NCI-H2171 (cell line): ENCODE measurements at places on chromosomes 5 and 9.

GRCh38 chr5:162721125-162721524 lies 653.6 kb downstream of the GABRG2 start:
- DNase-seq, result no peak

DNA sequence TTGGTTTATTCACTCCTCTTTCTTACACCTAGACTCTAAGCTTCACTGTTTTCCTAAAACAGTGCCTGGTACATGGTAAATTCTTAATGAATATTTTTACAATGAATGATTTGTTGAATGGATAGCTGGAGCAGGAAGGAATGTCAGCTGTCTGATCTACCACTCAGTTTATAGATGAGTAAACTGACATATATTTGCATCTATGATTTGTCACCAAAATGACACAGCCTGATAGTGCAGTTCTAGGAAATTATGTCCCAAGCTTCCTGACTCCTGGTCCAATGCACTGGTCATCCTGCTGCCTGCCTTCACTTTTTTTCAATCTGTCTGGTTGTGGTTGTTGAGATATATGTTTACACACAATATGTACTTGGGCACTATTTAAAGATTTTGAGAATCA lies 651.7 kb upstream of the WWC1 start:
- no peak for DNase-seq

- DNase-seq, result no peak
Observed at GRCh38 chr5:163565931-163566608, 60.7 kb downstream of the MAT2B start.

DNA sequence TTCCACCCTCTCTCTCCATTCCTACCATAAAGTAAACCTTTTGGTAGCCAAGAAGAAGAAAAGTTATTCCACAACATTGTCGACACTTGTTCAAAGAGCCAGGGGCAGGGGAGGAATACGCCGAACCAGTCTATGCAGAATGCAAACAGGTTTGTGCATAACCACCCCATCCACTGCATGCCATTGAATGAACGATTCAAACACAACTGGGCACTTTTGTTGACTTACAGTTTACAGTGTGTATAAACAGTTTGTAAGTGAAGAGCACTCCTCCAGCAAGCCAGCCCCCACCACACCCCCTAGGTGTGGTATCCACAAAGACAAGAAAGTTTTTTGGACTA lies 6.8 kb upstream of the S1PR3 start:
- no peak for DNase-seq

DNA sequence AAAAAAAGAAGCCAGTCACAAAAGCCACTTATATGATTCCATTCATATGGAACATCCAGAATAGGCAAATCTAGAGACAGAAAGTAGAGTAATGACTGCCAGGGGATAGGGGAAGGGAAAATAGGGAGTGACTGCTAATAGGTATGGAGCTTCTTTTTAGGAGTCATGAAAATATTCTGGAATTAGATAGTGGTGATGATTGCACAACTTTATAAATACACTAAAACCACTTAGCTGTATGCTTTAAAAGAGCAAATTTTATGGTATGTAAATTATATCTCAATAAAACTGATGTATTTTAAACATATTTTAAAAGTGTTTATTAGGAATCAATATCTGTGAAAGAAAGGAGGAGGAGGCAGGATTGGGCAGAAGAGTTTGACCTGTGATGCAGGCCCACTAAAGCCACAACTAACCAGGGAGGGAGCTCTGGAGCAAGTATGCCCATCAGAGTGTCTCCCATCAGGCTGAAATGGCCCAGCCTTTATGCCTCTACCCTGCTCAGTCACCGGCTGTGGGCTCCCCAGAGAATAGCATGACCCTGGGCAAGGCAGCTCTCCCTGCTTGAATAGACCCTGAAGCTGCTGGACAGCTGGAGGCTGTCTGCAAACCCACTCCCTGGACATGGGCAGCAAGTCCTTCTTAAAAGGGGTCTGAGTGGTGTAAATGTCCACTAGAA lies 96.0 kb upstream of the SLC44A1 start:
- no peak for DNase-seq

- DNase-seq, result no peak
Observed at GRCh38 chr5:135434591-135435466, 12.3 kb downstream of the DCANP1 start.

GRCh38 chr5:37717613-37718431 lies 122.0 kb downstream of the GDNF start:
- peak; percentile 92 for DNase-seq

DNA sequence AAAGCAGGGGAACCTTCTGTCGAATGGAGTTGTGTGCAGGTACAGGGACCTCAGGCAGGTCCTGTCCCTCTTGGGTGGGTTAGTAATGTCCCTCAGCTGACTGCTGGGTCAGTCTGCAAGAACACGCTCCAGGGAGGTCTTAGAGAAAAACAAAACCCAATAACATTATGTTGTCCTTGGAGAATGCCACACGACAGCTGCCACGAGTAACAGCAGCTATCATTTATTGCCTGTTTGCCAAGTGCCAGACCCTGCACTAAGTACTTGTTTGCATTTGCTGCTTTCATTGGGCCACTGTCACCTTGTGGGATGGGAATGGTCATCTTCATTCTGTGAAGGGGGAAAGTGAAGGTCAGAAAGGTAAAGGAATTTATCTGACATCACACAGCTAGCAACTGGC lies 310.3 kb downstream of the SLIT3 start:
- DNase-seq, result no peak

DNA sequence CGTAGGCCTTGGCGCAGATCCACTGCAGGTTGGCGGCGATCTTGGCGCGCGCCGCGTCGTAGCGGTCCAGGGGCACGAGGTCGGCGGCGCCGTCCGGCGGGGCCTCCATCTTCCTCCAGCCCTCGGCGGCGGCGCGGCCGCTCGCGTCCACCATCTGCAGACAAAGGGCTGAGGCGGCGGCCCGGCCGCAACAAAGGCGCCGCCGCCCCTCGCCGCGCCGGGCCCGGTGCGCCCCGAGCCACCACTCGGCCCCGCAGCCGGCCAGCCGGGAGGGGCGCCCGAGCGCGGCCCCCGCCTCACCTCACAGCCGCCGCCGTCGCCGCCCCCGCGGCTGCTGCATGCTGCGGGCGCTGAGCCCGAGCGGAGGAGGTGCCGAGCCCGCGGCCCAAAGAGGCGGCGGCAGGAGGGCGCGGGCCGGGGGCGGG lies 328 bp downstream of the CAMSAP1 start:
- peak; percentile 50 for DNase-seq

DNA sequence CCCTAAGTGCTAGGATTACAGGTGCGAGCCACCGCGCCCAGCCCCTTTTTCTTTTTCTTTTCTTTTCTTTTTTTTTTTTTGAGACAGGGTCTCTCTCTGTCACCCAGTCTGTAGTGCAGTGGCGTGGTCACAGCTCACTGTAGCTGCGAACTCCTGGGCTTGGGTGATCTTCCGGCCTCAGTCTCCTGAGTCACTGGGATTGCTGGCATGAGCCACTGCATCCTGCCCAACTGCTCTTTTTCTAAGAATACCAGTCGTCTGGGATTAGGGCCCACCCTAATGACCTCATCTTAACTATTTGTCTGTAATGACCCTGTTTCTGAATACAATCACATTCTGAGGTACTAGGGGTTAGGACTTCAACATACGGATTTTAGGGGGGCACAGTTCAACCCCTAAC lies 34.1 kb upstream of the NANS start:
- no peak for DNase-seq

GRCh38 chr5:9622971-9623421 lies 7.2 kb downstream of the TAS2R1 start:
- DNase-seq, result no peak

GRCh38 chr5:150254774-150255173 lies 34.8 kb downstream of the CAMK2A start:
- no peak for DNase-seq

DNA sequence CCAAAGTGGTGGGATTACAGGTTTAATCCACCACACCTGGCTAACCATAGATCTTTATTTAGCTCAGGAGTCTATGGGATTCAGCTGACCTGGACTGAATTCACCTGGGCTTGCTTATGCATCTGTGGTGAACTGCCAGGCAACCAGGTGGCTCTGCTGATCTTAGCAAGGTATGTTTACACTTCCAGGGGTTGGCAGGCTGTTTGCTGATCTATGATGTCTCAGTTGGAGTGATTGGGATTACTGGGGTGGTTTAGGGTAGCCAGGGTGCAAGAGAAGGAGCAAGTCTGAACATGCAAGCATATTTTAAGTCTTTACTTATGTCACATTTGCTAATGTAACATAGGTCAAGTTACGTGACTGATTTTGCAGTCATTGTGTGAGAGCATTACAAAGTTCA lies 63.6 kb upstream of the JAK2 start:
- DNase-seq, result no peak

- no peak for DNase-seq
Observed at GRCh38 chr5:61788548-61788947, 456.5 kb downstream of the ZSWIM6 start.

DNA sequence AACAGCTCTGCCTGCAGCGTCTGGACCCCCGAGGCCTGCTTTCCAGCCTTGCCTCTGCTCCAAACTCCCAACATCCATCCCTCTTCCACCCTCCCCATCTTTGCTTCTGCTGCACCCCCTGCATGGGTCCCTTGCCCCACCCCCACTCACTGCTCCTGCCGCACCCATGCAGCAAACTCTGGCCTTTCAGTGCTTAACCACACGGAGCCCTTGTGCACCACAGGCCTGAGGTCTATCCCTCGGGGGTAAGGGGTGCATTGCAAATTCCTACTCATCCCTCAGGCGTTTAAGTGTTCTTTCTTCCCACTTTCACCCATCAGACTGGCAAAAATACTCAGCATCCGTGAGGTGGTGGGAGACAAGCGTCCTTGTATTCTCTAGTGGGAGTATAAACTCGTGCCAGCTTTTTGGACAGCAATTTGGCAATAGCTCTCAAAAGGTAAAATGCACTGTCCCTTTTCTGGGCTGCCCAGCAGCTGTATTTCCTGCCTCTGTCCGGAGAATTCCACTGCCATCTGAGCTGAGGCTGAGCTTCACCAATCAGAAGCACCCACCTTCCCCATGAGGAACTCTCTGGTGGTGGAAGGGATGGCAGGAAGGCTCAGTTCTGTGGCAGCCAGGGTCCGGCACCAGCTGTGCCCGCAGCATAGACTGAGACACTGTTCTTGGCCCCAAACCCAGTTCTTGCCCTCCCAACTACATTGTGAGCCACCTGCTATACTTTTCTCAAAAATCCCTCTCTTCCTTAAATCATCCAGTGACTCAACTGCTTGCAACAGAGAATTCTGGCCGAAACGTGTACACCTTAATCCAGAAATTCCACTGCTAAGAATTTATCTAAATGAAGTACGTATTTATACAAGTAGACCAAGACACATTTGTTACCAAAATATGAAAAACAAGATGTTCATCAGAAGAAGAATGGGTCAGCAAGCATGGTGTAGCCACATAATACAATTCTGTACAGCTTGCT lies 15.0 kb downstream of the PSMB7 start:
- no peak for DNase-seq

GRCh38 chr9:119195521-119195920 lies 173.7 kb downstream of the BRINP1 start:
- DNase-seq, result peak; percentile 29

DNA sequence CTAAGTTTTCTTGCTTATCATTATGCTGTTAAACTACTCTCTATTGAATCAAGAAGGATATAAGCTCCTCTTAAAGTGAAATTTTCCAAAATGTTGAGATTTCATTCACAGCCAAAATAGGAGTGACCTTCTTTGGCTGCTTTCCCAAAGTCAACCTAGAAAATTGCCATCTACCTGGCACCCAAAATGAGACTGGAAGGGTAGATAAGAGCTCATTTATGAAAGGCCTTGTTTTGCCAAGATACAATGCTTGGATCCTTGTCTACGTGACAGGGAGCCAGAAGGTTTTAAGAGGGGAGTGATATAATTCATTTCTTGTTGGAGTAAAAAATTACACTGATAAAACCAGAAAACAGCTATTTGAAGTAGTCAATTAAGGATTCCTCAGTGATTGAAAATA lies 287.1 kb downstream of the IZUMO3 start:
- DNase-seq, result no peak

DNA sequence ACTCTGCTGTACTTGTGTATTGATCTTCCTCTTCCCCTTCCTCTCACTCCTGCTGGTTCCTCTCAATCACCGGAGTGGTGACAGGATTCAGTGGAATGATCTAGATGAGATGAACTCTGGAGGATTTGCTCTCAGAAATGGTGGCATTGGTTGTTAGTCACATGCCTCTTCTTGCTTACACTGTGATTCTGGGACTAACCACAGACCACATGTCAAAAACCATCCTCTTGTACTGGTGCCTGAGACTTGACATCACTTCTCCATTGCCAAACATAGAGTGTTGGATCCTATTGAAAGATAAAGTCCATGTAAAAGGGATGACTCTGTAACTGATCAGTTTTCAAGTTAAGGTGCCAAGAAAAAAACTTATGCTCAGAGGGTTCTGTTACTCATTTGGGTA lies 506.5 kb downstream of the DMAC1 start:
- DNase-seq, result no peak

- DNase-seq, result no peak
Observed at GRCh38 chr5:133930061-133930812, 38.2 kb downstream of the C5orf15 start.

DNA sequence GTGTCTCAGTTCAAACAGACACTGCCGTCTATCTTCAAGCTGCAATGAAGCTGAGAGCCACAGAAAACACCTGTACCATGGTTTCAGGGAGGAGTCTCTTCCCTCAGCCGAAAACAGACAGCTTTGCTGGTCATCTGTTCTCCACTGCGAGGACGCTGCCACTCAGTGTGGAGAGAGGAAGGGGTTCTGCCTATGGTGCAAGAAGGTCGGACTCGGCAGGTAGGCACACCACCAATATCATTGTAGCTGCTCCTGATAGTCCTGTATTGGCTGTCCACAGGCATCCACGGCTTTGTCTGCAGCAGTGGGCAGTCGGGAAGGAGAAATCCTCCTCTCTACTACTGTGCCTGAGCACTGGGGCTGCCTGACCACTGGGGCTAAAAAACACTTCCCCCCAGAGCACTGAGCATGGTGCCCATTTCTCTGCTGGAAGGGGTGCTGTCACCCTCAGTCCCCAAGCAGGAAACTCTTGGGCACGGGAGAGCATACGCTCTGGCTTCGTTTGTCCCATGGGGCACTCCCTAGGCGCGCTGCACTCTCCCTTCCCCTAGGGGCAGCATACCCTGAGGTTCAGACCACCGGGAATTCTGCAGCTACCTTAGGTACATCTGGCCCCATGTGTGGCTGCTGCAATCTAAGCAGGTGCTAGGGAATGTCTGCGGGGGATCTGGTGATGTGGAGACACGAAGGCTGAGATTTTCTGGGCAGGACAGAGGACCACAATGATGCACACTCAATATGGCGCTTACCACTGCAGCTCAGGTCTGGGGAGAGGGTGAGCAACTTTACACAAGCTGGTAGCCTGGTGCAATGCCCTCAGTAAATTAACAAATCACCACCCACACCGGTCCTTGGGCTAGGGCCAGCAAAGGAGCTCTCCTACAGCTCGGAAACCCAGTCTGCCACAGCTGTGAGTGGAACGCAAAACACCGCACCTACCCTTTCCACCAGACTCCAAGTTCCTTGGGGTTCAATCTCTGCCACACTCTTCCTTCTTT lies 880.9 kb upstream of the SEMA6A start:
- DNase-seq, result no peak

DNA sequence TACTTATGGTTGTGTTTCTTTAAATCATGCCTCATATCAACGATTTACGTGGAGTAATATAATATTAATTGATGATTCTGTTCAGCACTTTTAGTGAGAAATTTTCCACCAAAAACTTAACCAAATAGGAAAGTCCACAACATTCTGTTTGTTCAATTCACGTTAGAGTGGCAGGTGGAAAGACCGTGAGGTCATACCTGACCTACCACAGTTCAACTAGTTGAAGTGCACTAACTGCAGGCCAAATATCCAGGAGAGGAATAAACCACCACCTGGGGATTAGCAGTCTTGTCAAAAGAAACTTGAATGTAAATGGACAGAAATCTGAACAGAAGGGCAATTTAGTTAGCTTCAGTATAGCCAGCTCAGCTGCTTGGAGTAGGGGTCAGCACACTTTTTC lies 577.7 kb downstream of the KIF4B start:
- DNase-seq, result no peak

GRCh38 chr9:87227456-87227855 lies 270.2 kb upstream of the DAPK1 start:
- DNase-seq, result no peak
